ENCODE measurements at places on chromosomes 16 and 17.

DNA sequence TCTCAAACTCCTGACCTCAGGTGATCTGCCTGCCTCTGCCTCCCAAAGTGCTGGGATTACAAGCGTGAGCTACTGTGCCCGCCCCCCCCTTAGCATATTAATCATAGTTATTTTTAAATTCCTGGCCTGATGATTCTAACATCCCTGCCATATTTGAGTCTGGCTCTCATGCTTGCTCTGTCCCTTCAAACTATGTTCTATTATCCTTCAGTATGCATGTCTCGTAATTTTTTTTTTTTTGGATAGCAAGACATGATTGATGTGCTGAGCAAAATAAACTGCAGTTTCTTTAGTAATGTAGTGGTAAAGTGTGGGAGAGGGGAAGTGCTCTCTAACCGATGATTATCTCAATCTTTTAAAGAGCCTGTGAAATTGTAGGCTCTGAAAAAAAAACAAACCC, 34.3 kb upstream of the TMEM92 start:
- DNase-seq, result no peak

GRCh38 chr17:57555636-57556175, 189.4 kb downstream of the CCDC182 start:
- DNase-seq, result peak; percentile 40

DNA sequence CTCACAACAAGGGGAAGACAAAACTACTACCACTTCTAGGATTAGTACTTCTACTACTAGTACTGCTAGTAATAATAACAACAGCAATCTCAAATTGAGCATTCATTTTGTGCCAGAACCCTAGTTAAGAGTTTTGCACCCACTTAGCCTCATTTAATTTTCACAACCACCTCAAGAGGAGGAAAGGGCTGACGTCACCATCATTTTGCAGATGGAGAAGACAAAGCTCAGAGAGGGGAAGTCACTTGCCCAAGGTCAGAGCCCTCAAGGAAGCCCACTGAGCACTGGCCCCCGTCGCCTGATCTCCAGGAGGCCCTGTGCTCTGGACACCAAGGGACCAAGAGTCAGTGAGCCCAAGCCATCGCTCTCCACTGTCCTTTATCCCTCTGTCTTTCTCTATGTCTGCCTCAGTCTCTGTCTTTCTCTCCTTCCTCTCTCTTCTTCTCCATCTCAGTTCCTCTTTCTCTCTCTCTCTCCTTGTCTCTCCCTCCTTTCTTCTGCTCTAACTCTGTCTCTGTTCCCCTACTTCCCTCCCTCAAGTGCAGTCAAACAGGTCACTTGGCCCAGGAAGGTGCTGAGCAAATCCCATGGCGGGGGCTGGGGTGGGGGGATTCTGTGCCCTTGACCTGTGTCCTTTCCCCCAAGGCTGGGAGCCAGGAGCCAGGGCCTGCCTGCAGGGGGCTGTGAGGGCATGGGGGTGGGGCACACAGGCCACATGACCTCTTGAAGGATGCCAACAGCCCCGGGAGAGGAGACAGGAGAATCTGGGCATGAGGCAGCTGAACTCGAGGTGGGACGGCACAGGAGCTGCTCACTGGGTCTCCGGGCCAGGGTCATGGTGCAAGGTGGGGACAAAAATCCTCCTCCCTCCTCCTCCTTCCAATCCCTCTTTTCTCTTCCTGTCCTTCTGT, 11.2 kb upstream of the NGFR start:
- no peak for DNase-seq

- no peak for DNase-seq
Measured at GRCh38 chr16:49095539-49095938, 186.1 kb downstream of the CBLN1 start.

- DNase-seq, result no peak
Measured at GRCh38 chr17:62572888-62573401, 54.5 kb upstream of the MRC2 start.

DNA sequence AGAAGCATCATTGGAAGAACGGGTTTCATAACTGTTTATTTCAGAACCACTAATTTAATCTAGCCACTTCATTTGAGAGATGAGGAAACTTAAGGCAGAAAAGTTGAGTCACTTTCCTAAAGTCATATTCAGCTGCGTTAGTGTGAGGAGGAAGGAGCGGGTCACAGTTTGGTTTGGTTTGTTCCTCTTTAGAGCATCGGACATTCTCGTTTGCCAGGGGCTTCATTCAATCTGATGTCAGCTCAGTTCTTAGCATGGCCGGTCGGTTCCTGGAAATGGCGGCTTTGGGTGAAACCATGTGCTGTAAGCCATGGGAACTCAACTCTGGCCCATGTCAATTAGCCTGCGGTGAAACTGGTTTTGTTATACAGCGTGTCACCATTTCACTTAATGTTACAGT, 186.5 kb downstream of the LGALS9B start:
- no peak for DNase-seq

GRCh38 chr16:89656435-89657121, 930 bp downstream of the CHMP1A start:
- no peak for DNase-seq

- peak; percentile 51 for DNase-seq
Measured at GRCh38 chr17:16512011-16512410, 20.0 kb upstream of the LRRC75A start.

DNA sequence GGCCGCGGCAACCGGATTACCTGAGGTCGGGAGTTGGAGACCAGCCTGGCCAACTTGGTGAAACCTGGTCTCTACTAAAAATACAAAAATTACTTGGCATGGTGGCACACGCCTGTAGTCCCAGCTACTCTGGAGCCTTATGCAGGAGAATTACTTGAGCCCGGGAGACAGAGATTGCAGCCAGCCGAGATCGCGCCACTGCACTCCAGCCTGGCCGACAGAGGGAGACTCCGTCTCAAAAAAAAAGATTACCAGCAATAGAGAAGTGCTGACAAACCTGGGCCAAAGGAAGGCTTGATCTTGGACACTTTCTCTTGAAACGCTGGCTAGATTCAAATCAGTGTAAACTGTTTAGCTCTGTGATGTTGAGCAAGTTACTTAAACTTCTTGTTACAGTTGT, 4.3 kb downstream of the MT1H start:
- peak; percentile 44 for DNase-seq

- DNase-seq, result no peak
Measured at GRCh38 chr16:6193718-6194117, 1096.1 kb upstream of the EEF2KMT start.

- peak; percentile 61 for DNase-seq
Measured at GRCh38 chr17:29572691-29573557, 4.4 kb downstream of the TP53I13 start.

GRCh38 chr16:86777381-86777946, 199.1 kb downstream of the FOXL1 start:
- DNase-seq, result peak; percentile 81

DNA sequence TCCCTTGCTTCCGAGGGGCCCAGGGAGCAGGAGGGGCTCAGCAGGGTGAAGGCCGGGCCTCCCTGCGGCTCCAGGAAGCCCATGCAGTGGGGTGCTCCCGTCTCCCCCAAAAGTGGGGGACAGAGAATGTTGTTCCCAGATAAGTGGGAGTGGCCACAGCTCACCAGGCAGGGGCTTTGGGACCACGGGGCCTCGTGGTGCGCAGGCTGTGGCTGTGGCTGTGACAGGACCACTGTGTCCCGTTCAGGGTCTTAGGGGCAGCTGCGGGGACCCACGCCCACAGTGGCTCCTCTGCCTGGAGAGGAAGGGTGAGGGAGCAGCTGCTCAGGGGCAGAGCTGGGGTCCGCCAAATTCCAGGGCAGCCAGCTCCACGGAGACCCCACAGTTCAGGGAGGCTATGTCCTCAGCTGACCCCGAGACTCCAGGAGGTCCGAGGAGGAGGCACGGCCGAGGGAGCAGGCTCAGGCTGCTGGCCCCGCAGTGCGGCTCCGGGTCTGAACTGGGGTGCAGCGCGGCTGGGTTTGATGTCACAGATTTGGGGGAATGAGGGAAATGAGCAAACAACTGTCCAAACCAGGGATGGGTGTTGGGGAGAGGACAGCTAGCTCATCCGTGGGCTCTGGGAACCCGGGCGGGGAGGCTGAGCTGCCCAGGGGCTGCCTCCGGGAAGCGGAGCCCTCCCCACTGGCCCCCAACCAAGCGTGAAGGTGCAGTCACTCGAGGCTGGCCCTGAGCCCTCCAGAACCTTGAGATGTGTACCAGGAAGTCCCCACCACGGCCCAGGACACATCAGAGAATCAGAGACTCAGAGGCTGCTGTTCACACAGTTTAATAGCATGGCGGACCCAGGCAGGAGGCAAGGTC, 23.4 kb downstream of the TPSD1 start:
- DNase-seq, result no peak

DNA sequence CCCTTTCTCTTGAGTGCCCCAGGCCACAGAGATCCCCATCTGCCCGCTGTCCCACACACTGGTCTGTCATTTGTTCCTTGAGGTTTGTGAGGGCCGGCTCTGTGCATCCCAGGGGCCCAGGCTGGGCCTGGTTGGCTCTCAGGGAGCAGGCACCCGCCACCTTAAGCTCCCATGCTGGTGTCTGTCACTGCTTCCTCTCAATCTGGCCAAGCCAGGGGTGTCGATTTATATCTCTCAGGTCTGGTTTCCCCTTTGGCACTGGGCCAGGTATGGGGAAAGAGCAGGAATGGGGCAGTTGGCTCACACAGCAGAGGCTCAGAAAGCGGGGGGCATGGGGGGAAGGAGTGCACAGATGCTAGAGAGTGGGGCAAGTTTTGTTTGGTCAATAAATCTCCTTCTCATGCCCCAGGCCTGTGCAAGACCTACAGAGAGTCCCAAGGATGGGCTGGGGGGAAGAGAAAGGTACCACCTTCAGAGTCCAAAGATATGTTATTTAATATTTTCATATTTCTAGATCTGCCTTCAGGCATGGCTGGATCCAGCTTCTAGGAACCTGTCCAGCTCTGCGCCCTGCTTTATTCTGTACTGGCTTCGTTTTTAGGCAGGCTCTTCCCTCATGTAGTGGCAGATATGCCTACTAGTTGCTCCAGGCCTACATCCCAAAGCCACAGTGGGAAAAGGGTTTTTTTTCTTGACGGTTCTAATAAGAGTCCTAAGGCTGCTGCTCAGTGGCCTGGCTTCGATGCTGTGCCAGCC, 34.3 kb downstream of the IL4R start:
- peak; percentile 23 for DNase-seq

GRCh38 chr16:54233615-54234014, 53.0 kb downstream of the IRX3 start:
- DNase-seq, result no peak

GRCh38 chr17:74972107-74972972, at the start of gene HID1:
TSS of gene HID1 (minus strand) at chr17:74972759. CDS start at chr17:74972656, 103 bp downstream.
- peak; percentile 76 for DNase-seq

GRCh38 chr17:9905902-9906301, 831 bp upstream of the RCVRN start:
- DNase-seq, result peak; percentile 66

GRCh38 chr17:79735096-79735495, 4.4 kb downstream of the ENPP7 start:
- DNase-seq, result no peak

DNA sequence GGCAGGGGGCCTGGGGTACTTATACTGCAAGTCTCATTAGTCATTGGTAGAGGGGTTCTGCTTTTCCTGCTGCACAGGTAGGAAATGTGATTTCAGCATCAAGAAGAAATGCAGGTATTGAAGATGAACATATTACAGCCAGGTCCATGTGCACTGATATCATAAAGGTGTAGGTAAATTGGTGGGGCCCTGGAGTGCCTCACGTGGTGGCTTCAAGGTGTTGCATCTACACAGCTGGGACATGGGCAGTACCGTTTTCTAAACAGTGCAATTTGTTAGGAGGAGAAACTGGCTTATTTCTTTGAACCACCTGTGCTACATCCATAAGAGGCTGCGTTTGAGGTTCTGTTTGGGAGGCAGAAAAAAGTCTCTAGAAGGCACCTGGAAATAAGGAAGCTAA, 618.1 kb upstream of the RBFOX1 start:
- DNase-seq, result no peak

DNA sequence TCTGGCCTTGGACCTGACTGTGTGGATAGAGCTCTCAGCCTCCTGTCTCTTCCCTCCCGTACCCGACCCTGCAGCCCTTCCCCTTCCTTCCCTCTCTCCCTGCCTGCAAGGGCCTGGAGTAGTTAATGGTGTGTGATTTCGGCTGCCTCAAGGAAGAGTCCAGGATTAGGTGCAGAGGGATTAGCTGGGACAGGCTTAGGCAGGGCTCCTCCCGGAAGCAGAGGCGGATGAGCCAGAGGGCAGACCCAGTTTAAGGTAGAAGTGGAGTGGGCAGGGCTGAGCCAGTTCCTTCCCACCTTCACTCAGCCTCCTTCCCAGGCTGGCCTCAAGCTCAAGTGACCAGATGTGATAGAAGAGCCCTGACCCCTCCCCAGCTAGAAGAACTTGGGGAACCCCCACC, 16.8 kb downstream of the GUCY2D start:
- peak; percentile 99 for DNase-seq

- no peak for DNase-seq
Measured at GRCh38 chr17:51015145-51015558, 105.5 kb downstream of the SPAG9 start.

- DNase-seq, result no peak
Measured at GRCh38 chr17:75384751-75385150, 20.7 kb downstream of the GRB2 start.

DNA sequence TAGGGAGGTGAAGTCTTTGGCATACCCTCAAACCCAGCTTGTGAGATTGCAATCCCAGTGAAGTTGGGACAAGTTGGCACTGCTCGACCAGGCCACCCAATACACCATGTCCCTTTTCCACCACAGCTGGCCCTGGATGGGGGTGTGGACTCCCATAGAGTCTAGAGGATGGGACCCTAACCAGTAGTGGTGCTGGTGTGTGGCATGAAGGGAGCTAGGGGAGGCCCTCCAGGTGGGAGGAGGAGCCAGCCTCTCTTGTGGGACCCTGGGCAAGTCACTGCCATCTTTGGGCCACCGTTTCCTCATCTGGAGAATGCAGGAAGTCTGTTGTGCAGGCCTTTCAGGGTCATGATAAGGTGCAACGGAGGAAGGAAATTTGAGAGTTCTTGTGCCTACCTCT, 1854.9 kb downstream of the TP53TG3F start:
- DNase-seq, result no peak

DNA sequence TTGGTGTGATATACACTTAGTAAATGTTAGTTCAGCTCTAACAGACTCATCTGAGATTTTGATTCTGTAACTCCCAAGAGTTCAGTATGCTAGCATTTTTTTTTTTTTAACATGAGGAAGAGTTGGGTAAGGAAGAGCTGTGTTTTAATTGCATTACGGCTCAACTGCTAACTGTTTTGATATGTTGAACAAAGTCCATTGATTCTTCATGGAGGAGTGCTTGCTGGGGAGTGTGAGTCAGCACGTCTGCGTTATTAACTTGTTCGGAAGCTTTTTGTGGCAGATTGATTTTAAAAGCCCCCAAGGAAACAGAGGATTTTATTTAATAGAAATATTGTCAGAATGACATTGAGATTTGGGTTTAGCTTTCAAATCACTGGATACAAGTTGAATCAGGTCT, 45.8 kb downstream of the PITPNC1 start:
- no peak for DNase-seq

All from NCI-H82 (cell line).